Stromal cell of bone marrow (primary cell): ENCODE measurements at places on chromosomes 6 and 20.

GRCh38 chr20:17485017-17485416 is 46.2 kb downstream of the BFSP1 start:
- no peak for DNase-seq

GRCh38 chr20:21571841-21572690 is 58.2 kb upstream of the NKX2-2 start:
- no peak for DNase-seq

GRCh38 chr6:26162399-26162798 is 75.2 kb downstream of the HFE start:
- DNase-seq, result no peak

DNA sequence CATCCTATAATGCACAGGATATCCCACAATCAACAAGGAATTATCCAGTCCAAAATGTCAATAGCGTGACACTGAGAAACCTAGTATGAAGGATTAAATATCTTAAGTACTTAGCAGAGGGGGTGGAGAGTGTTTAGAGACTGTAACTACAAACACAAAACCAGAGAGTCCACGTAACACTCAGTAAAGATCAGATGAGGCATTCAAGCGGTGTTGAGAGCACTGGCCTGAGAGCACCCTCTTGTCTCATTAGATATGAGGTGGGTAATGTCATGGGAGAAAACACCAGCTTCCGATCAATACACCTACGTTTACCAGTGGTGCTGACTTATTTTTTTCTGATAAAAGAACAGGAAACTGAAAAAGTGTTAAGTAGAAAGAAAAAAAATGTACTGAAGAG is 2.3 kb downstream of the FAM184A start:
- DNase-seq, result no peak

- DNase-seq, result no peak
Measured at GRCh38 chr6:44969446-44970185, 358.5 kb upstream of the RUNX2 start.

DNA sequence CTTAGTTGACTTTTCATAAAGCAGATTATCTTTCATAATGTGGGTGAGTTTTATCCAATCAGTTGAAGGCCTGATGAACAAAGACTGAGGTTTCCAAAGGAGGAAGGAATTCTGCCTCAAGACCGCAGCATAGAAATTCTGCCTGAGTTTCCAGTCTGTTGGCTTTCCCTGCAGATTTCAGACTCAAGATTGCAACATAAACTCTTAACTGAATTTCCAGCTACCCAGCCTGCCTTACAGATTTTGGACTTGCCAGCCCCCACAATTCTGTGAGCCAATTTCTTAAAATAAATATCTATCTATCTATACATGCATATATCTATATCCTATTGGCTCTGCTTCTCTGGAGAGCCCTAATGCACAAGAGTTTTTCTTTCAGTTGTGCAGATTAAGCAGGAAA is 57.3 kb upstream of the SMLR1 start:
- no peak for DNase-seq

DNA sequence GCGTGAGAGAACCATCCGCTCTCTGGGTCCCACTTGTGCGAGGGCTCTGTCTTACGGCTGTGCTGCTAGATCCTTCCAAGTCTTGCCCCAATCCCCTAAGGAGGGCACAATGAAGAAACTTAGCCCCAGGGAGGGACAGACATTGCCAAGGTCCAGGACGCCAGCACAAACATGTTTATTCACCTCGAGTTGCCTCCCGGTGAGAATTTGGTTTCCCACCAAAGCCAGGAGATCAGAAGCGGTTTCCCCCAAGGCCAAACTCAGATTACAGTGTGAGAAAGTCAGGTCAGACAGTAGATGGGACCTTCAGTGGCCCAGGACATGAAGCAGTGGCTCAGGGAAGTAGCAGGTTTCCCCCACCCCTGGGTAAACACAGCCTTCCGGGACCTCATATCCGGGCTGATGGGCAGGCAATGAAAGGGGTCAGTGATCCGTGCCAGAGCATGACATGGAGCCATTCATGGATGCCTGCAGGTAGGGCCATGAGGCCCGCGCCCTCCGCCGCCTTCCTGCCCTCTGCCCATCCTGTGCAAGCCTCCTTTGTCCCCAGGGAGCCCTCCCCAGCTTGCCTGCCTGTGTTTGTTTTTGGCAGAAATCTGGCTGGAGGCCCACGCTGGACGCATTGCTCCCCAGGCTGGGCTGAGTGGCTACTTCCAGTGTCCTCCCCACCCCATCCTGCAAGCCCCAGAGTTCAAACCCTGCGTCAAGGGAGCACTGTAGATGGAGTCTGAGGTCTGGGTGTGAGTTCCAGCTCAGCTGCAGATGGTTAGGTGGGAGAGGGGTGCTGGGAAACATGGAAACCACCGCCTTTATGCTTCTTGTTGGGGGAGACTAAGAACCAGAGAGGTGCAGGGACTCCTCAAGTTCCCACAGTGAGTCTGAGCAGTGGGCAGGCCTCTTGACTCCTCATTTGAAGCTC is 2.0 kb downstream of the BPIFB2 start:
- DNase-seq, result no peak

GRCh38 chr6:27176096-27176495 is 71.4 kb upstream of the PRSS16 start:
- DNase-seq, result no peak

- no peak for DNase-seq
Measured at GRCh38 chr20:37259031-37259430, 2.6 kb downstream of the GHRH start.

GRCh38 chr6:157822245-157823000 is 623 bp upstream of the SNX9 start:
- DNase-seq, result no peak

DNA sequence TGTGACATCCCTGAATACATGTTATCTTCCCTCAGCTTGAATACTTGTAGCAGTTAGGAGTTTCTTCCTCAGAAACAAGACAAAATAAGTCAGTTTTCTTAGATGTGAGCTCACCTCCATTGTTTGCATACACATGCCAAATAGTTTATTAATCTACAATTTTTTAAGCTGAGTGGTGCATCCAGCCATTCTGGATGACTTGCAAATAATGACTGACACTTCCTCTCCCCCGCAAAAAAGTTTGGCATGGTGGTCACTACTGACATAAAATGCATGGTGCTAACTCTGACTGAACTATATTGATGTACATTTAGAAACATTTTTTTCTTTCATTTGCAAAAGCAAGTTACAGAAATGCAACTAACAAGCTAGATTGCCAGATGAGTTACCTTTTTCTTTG is 55.5 kb downstream of the CYB5R4 start:
- DNase-seq, result no peak

GRCh38 chr20:3093861-3094361 is 9.4 kb upstream of the AVP start:
- DNase-seq, result no peak

DNA sequence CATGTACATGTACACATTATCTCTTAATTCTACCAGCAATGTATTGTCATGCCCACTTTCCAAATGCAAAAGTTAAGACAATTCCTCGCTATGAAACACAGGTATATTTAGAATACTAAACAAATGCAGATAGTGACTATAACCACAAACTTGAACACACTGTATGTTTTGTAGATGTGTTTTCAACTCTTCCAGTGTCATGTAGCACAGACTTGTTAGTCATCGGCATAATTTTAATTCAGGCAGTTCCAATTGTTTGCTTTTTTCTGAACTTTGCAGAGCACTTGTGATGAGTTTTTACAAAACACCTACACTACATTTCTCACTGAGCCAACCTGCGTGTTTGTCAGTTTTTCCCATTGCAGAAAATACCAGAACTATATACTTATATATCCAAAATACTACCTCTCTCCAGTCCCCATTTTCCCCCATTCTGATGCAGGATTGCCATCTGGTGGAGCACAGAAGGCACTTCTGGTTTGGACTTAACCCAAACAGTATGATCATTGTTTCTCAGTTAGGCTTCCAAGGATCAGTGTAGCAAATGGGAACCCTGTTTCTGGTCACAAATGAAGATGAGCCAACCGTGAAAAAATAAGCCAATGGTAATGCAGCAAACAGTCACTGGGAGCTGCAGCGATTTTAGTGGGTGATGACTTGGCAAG is 143.4 kb downstream of the ADGRB3 start:
- DNase-seq, result peak; percentile 25

DNA sequence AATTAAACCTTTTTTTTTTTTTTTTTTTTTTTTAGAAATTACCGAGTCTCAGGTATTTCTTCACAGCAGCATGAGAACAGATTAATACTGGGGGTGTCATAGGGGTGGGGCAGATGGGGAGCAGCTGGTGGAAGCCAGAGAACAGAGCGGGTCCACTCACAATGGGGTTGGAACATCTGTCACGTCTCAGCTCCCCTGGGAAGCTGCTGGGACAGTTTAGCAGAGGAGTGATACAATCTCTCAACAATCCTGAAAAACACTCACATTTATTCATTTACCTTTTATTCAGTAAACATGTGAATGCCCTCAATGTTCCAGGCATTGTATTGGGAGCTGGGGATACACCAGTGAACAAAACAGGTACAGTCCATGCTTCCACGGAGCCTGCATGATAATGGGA is 162.2 kb downstream of the SMOC2 start:
- no peak for DNase-seq

DNA sequence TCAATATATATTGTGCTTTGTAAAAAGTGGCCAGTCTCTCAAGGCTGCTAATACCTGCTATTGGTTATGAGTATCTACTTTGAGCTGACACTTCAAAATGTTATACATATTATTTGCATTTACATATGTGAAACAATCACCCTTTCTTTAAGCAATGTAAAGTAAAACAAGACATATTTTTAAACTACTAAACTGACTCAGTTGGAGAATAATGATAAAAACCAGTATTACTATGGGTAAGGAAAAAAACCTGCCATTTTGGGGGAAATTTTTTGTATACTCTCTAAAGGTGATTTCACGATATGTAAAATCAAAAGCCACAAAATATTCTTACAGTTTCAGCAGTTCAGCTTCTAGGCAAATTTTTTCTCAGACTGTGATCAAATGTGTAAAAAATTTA is 232.3 kb downstream of the PRL start:
- no peak for DNase-seq

DNA sequence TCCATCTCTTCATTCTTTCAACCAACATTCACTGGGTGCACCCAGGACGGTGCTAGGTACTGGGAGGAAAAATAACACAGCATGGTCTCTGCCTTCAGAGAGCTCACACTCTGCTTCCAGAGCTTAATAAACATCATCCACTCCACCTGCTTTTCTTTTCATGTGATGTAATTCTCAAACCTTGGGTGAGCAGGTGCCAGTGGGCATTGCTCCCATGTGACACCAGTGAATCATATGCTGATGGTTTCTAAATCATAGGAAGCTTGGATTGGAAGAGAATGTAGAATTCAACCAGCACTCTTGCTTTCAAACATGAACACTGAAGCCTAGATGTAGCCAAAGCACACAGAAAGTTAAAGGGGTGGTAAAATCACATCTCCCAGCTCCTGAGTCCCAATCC is 189.8 kb downstream of the FOXA2 start:
- DNase-seq, result no peak
